Thymus (tissue), 14 donors: ENCODE measurements at places on chromosomes 1 and 21.

GRCh38 chr1:201454608-201455007, 14.4 kb downstream of the PHLDA3 start:
- no peak for DNase-seq

- DNase-seq = no peak
These were observed 7.6 kb upstream of the PLA2G2D start for GRCh38 chr1:20126806-20127440.

DNA sequence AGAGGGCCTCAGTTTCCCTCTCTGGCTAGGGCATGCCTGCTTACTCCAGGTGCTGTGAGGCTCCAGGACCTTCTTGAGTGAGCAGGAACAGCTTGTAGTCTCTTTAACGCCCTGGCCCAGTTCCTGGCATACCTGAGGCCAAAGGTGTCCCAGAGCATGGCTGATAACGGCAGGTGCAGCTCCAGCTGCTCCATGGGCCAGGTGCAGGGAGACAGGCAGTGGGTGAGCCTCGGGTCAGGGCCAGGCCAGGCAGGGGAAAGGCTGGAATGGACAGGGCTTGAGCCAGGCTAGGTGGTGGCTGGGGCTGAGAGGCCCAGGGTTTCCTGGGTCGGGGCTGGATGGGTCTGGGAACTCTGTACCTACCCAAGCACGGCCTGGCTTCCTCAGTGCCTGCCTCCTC, 18.3 kb downstream of the EDN2 start:
- DNase-seq = no peak

DNA sequence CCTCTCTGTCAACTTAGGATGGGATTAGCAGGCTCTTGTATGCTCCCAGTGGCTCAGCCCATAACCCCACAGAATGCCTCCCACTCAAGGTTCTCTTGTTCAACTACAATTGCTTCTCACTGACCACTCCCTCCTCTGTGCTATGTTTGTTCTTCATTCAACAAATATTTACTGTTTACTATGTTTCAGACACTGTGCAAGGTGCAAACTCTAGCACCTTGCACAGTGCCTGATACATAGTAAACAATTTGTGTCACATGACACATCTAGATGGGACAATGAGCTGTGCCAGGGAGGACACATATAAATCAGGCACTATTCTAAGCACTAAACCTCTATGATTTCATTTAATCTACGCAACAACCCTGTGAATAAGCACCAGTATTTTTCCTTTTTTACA, 15.4 kb downstream of the ATP1A2 start:
- no peak for DNase-seq

DNA sequence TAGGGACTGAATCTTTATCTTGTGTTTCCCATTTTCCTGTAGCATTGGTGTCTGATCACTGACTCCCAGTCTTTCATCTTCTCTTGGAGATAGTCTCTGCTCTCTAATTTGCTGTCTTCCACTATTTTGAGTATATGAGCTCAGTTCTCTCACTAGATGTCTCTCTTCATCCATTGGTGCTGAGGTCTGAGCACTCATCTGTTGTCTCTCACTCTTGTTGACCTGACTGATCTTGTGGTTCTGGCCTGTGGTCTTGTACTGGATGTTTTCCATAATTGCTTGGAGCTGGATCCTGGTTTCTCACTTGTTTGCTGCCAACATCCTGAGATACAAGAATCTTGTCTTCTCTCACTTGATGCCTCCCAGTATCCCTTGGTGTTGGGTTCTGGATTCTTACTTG, 25.1 kb upstream of the S100A11 start:
- no peak for DNase-seq
